ENCODE measurements at places on chromosomes 1 and 21.

- no peak for DNase-seq
Measured at GRCh38 chr1:22264464-22265341, 121.8 kb upstream of the WNT4 start.

- DNase-seq, result no peak
Measured at GRCh38 chr1:86345042-86345441, 51.1 kb downstream of the ODF2L start.

GRCh38 chr1:177902266-177902665, 67.6 kb downstream of the SEC16B start:
- no peak for DNase-seq

- DNase-seq, result no peak
Measured at GRCh38 chr1:47449822-47450552, 12.1 kb downstream of the FOXD2 start.

GRCh38 chr1:45622524-45623394, 1.1 kb downstream of the CCDC17 start:
- DNase-seq, result peak; percentile 20

DNA sequence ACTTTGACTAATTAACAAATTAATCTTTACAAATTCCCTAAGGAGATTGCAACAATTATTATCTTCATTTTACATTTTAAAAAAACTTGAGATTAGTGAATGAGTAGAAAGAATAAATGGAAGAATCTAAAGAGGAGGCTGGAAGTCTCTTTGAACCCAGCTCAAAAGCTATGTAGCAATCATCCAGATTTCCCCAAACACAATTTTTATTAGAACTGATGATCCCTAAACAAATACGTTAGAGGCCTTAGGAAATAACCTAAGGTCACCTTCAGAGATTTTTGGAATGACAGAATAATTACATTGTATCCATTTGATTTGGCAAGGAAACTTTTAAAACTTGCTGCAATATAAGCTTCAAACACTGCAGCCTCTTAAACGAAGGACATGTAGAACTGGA, 242.4 kb upstream of the LYPLAL1 start:
- no peak for DNase-seq

DNA sequence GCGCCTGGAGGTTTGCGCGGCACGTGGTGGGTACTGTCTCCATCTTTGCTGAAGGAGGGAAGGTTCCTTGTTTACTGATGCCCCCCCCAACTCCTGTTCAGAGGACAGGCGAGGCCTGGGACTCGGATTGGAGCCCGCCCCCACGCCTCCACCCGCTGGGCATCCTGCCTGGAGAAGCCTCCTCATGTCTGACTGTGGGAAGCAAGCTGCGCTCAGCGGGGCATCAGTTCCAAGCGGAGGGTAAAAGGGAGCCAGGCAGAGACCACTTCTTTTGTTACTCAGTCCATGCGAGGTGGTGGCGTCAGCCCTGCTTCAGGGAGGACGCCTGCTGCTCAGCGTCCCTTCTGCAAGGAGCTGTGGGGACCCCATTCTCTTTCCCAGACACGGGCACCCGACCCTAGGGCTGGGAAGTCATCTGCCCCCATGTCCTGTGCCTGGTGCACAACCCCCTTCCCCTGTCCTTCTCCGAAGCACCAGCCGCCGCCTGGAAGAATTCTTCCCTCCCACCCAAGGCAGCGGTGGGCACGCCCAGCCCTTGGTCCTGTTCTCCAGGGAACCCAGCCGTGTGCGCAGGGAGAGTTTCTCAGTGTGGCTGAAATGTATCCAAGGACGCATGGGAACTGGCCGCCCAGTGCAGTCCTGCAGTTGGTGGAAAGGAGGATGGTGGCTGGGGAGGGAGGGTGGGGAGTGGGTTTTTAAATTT, 414.0 kb downstream of the CAMTA1 start:
- DNase-seq, result no peak

- DNase-seq, result no peak
Measured at GRCh38 chr21:15947677-15948076, 217.9 kb downstream of the USP25 start.

DNA sequence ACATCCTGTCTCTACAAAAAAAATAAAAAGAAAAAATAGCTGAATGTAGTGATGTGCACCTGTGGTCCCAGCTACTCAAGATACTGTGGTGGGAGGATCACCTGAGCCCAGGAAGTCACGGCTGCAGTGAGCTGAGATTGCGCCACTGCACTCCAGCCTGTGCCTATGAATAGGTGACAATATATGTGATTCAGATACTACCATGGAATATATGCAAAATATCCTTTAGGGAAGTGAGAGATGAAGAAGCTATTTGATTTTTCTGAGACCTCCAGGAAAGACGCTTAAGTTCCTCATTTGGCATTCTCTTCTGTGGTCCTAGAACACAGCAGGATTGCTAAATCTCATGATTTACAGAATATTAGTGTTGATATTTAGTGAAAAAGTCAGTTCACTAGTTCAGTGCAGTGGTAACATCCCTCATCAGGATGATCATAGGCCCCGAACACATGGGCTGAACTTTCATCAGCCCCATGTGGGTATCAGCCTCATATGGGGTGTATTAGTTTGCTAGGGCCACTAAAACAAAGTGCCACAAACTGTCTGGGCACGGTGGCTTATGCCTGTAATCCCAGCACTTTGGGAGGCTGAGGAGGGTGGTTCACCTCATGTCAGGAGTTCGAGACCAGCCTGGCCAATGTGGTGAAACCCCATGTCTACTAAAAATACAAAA, 6.0 kb upstream of the VASH2 start:
- no peak for DNase-seq

- DNase-seq, result no peak
Measured at GRCh38 chr1:34688006-34688741, 66.7 kb upstream of the GJB5 start.

GRCh38 chr1:41661428-41662060, 177.1 kb upstream of the EDN2 start:
- DNase-seq, result peak; percentile 47
